ENCODE measurements at places on chromosomes 11 and 22.

- no peak for DNase-seq
Observed at GRCh38 chr11:120931057-120931779, 92.7 kb upstream of the TBCEL start.

DNA sequence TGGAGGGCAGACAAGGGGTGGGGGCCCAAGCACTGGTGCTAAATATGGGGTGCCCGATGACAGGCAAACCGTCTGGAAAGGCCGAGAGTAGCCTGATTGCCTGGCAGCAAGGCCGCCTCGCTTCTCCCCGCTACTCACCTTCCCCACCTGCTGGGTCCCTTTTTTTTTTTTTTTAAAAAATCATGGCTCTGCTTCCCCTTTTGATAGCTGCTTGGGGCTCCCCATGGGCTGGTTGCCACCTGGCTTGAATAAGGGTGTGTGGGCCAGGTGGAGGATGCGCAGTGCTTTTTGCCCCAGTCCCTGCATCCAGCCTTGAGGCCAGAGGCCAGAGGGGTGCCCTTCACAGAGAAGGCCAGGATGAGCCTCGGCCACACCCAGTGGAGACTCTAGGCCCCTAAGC is 112.0 kb downstream of the ST3GAL4 start:
- DNase-seq = no peak

DNA sequence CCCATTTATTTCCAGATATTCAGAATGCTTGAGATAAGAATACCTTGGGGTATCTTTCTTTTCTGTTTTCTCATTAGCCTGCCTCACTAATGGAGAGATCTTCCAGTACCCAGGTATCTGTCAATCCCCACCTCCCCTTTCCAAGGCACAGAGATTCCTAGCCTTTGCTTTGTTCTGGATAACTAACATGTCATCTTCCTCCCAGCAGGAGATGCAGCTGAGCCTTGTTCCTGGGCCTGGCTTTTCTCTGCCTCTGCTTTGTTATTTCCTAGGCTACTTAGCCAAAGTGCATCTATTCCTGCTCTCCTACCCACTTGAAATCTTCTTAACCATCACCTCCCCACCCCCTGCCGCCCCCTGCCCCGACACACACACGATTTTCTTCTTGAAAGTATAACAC is 297.1 kb downstream of the NELL1 start:
- no peak for DNase-seq

DNA sequence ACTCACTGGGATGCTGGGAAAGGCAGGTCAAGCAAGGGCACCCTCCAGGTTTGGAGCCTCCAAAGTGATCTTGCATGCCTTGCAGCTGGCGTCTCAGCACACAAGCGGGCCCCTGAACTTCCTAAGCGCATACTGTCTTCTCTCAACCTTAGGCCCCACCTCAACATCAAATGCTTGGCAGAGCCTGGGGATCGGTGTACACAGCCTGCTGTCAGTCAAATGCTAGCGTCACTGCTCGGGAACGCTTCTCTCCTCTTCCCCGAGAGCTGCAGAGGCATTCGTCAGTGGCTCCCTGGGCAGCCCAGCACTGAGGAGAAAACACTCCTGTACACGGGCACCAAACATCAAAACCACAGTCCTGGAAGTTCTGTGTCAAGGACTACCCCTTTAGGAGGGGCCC is 124.9 kb downstream of the C11orf58 start:
- DNase-seq = no peak

DNA sequence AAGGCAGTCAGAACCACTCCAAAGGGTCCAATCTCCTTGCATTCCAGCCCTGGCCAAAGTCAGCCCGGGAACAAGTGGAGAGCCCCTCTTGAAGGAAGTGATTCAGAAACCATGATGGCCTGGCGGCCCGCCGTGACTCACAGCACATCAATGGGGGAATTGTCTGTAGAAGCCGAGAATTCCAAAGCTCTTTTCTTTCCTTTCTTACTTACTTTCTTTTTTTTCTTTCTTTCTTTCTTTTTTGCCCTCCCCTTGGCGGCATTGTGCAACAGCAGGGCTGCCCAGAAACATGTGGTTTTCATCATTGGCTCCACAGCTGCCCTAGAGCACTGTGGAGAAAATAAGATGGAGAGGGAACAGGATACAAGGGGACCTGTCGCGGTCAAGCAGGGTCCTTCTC is 140.2 kb upstream of the TIMP3 start:
- DNase-seq = no peak

GRCh38 chr11:31233425-31233824 is 136.1 kb downstream of the DCDC1 start:
- no peak for DNase-seq

DNA sequence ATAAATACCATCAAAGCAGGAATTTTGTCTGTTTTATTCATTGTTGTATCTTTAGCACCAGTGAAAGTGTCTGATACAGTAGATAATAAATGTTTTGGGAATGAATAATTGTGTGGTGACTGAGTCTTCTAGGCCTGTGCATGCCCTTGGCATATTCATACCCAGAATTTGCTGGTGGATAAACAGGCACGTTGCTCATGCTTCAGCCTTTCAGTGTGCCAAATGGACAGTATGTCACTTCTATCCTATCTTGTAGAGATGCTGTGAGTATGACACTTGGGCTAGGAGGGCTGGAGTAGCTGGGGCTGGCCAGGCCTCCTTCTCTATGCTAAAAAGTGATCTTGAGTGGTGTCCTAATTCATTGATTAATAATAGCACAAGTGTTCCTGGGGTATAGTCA is 287.3 kb upstream of the DDI1 start:
- DNase-seq = no peak

DNA sequence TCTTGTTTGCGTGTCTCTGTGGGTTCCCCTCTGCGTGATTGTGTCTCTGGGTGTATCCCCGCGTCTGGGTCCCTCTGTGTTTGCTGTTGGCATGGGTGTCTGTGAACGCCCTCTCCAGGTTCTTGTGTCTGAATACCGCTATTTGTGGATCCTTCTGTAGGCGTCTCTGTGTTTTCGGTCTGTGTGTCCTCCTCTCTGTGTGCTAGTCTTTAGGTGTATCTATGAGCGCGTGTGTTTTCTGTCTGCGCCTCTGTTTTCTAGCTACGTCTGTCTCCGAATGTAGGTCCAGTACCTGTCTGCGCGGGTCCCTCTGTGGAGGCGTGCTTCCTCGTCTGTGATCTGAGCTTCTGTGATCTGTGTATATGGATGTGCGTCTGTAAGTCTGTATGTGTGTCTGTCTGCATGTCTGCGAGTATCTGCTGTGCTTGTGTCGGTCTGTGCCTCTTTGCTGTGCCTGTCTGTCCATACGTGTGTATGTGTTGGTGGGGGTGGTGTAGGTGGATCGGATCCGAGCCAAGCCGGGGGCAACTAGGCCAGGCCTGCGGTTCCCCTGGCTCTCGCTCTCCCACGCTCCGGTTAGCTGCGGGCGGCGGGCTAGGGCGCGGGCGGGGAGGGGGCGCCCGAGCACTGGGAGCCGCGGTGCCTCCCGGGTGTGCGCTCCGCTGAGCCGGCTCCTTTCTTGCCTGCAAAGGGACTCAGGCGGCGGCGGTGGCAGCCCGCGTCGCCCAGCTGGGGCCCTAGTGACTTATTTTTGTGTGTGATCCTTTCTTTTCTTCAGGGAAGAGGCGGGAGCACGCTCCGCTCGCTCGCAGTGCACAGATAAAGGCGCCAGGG is 105.3 kb upstream of the E2F8 start:
- DNase-seq = peak; percentile 66

DNA sequence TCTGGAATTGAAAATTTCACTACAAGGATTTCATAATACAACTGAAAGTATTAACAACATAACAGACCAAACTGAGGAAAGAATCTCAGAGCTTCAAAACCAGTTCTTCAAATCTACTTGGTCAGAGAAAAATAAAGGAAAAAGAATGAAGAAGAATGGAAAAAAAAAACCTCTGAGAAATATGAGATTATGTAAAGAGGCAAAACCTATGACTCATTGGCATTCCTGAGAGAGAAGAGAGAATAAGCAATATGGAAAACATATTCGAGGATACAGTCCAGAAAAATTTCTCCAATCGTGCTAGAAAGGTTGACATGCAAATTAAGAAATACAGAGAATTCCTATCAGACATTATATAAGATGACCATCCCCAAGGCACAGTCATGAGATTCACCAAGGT is 23.4 kb upstream of the GPR83 start:
- no peak for DNase-seq

GRCh38 chr11:8794677-8795103 is 112.1 kb downstream of the RPL27A start:
- no peak for DNase-seq

GRCh38 chr11:69122630-69123431 is 32.9 kb upstream of the SMIM38 start:
- no peak for DNase-seq

DNA sequence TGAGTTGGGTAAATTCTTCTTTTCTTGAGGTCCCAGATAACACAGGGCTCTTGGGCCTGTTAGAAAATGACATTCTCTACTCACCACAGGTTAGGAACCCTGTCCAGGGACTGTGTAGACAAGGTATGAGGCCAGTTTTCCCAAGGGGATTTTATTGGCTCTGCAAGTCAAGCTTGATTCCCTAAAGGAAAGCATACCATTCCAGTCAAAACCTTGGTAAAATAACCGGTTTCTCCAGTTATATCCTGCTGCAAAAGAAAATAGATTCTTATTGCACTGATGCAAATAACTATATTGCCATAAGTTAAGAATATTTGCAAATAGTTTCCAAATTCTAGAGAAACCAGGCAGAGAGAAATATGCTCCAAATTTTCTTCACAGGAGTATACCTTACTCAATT is 9.6 kb upstream of the FOLR3 start:
- DNase-seq = no peak

DNA sequence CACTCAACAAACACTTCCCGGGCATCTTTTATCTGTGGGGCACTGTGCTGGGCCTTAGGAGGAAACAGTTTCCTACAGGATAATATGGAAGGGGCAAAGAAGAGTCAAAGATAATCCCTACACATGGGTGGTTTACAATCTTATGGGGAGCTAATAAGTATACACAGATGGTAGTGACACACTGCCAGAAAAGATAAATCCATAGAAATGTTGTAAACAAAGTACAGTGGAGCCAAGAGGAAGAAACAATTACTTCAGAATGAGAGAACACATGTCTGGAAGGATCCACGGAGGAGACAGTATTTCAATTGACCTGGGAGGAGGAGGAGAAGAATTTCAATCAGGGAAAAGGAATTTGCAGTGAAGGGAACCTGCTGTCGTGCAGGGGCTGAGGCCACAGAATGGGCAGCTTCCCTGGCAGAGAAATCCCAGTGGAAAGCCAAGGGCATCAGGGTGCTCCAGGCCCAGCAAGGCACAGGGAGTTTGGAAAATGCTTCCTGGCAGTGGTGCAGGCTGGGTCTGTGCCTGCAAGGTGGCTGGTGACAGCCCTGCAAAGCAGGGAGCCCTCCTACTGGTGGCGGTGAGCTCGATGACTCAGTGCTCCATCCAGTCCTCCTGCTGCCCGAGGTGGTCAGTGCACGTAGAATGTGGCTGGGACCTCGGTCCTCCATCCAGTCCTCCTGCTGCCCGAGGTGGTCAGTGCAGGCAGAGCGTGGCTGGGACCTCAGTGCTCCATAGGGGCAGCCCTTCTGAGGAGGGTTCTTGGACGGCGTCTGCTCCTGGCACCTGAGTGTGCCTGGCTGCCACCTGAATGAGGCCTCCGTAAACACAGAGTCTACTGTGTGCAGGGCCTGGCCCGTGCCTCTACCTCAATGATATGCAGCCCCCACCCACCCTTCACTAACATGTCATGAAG is 444.3 kb upstream of the B3GAT1 start:
- no peak for DNase-seq

DNA sequence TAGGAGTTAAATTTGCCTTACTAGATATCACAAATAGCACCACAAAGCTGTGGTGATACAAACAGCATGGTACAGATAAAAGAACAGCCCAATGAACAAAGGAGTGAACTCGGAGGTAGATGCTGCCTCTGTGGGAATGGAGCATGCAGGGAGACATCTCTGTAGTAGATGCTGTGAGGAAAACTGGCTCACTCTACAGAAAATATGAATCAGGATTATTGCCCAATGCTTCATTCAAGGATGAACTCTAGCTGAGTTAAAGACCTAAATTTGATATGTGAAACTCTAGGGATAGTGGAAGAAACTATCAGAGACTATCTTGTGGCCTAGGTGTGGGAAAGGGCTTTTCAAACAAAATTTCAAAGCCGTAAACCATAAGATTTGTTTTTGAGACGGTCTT is 15.3 kb upstream of the CAPN5 start:
- DNase-seq = no peak

DNA sequence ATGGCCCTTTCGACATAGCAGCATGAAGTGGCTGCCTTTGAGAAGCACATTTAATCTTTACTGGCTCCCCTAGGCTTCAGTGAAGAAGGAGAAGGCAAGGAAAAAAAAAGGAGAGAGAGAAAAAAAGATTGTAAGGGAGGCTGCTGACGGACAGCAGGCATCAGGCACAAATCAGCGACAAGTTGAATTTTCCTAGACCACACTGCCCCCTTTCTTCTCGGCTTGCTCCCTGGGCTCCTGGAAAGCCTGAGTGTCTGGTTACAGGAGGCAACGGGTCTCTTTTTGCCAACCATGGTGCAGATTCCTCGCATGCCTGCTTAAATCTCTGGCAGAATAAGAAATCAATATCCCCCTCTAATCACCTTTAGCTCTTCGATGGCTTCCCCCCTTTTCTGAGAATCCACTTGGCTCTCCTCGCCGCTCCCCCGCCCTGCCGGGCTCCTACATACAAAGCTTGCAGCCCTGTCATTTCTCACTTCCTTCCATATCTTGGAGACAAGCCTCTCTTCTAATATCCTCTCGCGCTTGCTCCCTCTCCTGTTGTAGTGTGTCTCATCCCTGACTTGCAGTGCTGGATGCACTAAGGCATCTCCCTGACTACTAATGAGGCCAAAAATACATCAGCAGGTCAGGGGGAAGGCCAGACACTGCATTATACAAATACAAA is 14.3 kb downstream of the BLID start:
- no peak for DNase-seq

DNA sequence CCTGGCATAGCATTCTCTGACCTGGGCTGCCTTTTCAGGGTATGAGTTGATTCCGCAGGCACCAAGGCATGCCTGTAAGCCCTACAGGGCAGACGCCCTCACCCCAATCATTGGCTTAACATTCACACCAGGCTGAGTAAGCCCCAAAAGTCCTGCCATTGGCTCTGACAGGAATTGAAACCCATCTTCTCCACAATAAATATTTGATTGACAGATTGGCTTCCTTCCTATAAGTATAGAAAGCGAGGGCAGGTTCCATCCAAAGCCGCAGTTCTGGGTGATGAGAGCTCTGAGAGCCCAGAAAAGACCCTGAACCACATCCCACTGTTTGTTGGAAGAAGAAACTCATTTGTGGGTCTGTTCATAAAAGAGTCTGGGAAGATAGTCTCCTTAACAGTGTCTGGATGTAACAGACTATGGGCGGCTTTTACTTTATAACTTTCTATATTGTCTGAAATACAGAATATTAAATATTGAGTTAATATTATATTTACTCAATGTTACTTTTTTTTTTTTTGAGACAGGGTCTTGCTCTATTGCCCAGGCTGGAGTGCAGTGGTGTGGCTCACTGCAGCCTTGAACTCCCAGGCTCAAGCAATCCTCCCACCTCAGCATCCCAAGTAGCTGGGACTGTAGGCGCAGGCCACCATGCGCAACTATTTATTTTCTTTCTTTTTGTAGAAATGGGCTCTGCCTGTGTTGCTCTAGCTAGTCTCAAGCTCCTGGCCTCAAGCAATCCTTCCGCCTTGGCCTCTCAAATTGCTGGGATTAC is 46.8 kb downstream of the FAM83F start:
- DNase-seq = no peak

GRCh38 chr22:36136988-36137387 is 23.6 kb downstream of the APOL3 start:
- no peak for DNase-seq

GRCh38 chr11:95101935-95102334 is 12.3 kb downstream of the ENDOD1 start:
- DNase-seq = no peak

Measured in NCI-H748 treated with DMSO at 0.1 percent for 48 hours (cell line).